ENCODE measurements at places on chromosomes 11 and 22.

DNA sequence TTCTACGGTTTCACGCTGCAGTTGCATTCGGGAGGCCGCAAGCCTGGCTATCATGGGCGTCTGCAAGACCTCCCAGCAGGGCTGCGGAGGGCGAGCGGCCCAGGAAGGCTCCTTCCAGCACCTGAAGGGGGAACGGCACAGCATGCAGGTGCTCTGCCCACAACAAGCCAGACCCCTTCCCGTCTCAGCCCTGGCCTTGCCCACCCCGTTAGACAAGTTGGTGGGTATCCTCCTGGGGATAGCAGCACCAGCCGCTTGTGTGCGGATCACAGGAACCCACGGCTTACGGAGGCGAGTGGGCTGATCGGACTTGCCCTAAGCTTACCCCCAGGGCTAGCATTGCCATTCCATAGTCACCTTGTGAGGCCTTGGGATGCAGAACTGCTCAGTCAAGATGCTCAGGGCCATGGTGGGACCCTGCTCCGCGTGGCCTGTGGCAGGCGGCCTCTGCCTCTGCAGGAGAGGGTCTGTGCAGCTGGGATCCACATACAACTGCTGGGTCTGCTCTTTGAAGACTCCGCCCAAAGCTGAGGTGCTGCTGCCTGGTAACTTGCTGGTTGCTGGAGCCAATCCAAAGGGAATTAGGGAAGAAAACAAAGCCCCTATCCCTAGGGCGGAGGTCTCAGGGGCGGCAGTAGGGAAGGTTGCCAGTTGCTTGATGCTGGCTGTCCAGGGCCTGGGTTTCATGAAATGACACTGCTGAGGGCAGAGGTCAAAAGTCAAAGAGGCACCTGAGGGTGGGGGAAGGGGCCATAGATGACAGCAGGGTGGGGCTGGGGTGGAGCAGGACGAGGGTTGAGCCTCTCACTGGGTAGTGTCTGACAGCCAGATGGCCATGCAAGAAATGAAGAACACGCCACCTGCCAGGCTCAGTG, 1.4 kb upstream of the OSBPL5 start:
- no peak for DNase-seq

DNA sequence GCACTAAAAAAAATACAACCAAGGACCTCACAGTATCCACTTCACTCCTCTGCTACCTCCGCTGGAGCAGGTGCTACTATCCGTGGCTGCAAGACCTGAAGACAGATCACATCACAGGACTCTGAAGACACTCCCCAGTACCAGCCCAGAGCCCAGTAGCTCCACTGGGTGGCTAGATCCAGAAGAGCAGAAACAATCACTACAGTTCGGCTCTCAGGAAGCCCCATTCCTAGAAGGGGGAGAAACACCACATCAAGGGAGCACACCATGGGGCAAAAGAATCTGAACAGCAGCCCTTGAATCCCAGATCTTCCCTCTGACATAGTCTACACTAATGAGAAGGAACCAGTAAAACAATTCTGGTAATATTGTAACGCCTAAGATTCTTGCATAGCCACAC, 494.0 kb upstream of the FAT3 start:
- no peak for DNase-seq

GRCh38 chr11:74208507-74208906, 37.4 kb downstream of the PPME1 start:
- DNase-seq: no peak

- DNase-seq: no peak
Observed at GRCh38 chr11:85710917-85711316, 24.9 kb upstream of the CCDC89 start.

DNA sequence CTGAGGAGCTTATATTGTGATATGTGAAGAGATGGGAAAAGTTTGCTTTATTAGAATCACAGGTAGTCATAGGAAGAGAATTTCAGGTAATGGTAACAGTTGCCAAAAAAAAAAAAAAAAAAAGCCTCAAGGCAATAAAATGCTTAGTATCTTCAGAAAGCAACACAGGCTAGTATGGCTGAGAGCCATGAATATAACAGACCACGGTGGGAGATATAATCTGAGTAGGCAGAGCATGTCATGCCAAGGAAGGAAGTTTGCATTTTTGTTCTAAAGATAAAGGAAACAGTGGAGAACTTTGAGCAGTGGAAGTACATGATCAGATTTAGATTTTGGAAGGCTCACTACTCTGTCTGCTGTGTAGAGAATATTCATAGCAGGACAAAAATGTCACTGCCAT, 211.4 kb downstream of the ETS1 start:
- DNase-seq: no peak

- no peak for DNase-seq
Observed at GRCh38 chr11:76339221-76339620, 41.7 kb downstream of the THAP12 start.

DNA sequence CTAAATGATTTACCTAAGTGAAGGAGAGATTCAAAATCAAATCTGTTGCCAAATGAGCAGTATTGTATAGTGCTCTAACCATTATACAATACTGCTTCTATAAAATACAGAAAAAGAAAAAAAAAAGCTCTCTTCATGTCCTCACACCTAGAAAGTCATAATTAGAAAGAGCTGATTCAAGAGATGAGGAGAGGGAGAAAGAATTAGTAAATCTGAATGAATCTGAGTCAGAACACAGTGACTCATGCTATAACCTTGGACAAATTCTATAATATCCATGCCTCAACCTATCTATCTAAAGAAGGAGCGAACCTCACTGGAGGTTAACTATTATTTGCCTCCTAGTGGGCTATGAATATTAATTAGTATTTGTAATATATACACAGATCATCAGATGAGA, 29.4 kb downstream of the AMBRA1 start:
- DNase-seq: no peak

- no peak for DNase-seq
Observed at GRCh38 chr11:76802151-76802550, 19.0 kb downstream of the TSKU start.

GRCh38 chr22:50705219-50705691, 32.6 kb downstream of the SHANK3 start:
- no peak for DNase-seq

- no peak for DNase-seq
Observed at GRCh38 chr11:44365616-44366015, 55.7 kb upstream of the ALX4 start.

- no peak for DNase-seq
Observed at GRCh38 chr11:44831605-44832394, 105.0 kb downstream of the TSPAN18 start.

DNA sequence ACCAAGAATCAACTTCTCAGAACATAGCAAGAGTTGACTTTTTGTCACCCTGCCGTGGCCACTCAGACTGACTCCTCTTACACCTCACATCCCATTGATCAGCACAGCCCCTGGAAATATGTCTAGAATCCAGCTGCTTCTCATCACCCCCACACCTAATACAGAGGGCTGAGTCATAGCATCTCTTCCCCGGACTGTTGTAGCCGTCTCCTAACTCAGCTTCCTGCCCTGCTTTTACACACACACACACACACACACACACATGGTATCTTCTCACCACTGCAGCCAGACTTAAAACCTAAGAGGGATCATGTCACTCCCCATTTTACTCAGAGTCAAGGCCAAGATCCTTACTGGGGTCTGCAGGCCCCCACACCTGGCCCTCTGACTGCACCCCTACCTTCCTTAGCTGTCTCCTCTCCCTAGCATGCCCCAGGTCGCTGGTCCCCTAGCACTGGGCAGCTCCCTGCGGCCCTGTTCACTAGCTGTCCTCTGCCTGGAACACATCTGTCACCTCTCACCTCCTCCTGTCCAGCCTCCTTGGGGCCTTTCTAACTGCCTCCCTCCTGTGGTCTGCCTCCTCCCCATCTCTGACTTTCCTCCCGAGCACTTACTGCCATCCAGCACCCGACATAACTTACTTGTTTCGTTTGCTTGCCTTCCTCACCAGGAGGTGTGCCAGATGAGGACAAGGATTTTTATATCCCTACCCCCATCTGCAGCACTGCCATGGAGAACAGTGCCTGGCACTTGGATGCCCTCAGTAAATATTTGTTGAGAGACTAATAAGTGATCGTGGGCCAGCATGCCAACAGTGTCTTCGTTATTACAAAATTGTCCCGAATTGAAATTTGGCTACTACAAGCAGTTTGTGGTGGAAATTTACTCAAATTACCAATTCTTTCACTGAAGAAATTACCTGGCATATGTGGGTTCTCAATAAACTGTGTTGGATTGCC, 61.9 kb downstream of the BMAL1 start:
- DNase-seq: no peak

- no peak for DNase-seq
Observed at GRCh38 chr11:119189393-119189792, 4.1 kb downstream of the NHERF4 start.

DNA sequence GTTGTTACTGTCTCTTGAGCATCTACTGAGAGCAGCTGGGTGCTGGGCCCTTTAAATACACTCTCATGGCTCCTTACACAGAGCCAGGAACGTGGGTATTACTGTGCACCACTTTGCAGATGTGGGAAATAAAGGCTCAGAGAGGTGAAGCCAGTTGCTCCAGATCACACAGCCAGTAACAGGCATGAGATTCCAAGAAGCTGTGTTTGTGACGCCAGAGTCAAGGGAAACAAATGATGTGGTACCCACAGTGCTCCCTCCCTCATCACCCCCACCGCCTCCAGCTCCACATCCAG, 1.4 kb upstream of the PRDM11 start:
- no peak for DNase-seq

DNA sequence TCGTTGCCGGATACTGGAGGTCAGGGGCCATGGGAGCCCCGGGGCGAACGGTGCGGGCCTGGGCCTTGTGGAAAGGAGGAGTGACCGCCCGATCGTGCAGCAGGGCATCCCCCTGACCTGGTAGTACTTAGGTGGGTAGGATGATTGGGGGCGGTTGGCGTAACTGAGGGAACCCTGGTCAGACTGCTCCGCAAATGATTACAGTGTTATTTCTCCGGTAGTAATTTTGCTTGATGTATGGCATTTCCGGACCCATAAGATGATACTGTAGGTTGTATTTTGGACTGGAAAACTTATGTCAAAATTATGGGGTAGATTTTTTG, 762 bp downstream of the MTMR3 start:
- no peak for DNase-seq

GRCh38 chr11:134385774-134386565, 26.1 kb downstream of the B3GAT1 start:
- no peak for DNase-seq

GRCh38 chr11:80383655-80384054, 942.8 kb upstream of the TENM4 start:
- no peak for DNase-seq

DNA sequence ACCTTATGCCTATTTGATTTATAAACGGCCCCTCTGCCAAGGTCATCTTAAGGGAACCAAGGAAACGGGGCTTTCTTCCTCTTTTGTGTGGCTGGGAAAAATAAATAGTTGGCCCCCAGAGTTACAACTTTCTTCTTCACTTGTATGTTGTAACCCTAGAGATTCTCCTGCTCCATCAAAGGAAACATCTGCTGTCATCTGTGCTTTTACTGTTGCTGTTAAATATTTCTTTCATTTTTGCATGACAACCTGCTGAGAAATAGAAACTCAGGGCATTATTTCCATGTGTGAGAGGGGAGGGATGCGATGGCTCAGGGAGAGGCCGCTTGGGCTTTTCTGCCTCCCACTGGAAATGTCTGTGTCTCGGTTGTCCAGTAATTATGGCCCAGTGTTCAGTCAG, 21.8 kb upstream of the CDC42EP2 start:
- DNase-seq: no peak

- DNase-seq: no peak
Observed at GRCh38 chr11:66080055-66080817, 10.2 kb downstream of the PACS1 start.

- no peak for DNase-seq
Observed at GRCh38 chr11:44274404-44274803, 35.5 kb downstream of the ALX4 start.

- DNase-seq: no peak
Observed at GRCh38 chr11:44011797-44012196, 36.0 kb upstream of the ACCSL start.

- no peak for DNase-seq
Observed at GRCh38 chr11:100672498-100673033, 14.5 kb upstream of the ARHGAP42 start.

- no peak for DNase-seq
Observed at GRCh38 chr22:40594346-40594745, 42.2 kb downstream of the MRTFA start.

GRCh38 chr11:117843666-117844484, 19.3 kb upstream of the FXYD2 start:
- peak; percentile 61 for DNase-seq
